ENCODE measurements at places on chromosomes 6 and 20.

DNA sequence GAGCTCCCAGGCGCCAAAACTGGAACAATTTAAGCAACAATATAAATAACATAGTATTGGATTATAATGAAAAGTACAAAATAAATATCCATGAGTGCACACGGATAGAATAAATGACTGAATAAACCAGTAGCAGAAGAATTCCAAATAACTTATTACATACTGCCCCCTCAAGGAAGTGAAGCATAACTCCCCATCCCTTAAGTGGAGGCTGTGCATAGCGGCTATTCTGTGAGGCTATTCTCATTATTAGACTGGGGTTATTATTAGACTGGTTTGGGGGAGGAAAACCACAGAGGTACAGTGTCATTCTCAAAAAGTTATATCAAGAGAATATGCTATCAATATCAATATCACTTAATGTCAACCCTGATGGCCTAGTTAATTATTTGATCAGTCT is 94.4 kb upstream of the SIRPA start:
- no peak for DNase-seq

GRCh38 chr20:50335105-50335504 is 144.5 kb downstream of the CEBPB start:
- DNase-seq, result peak; percentile 87

- no peak for DNase-seq
Measured at GRCh38 chr6:111992851-111993250, 61.1 kb upstream of the CCN6 start.

DNA sequence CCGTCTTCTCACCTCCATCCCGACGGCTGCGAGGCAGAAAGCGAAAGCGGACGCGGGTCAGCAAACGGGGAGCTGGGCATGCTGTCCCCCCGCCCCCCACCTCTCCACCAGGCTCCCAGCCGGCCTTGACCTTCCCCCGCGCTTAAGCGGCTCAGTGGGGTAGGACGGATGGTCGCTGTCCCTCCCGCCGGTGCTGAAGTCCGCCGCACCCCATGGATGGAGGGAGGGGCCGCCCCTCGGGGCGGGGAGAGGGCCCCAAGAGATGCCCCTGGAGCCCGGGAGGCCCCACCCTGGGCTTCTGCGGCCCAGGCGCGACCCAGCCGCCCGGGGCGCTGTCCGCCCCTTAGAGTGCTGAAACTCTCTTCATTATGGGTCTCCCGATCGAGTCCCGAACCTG is at the start of gene KCNB1:
Gene KCNB1, minus strand, starts transcription at position 48 of the 397 bp plus-strand sequence. CDS start 188 bp downstream, outside the sequence.
- DNase-seq, result no peak

DNA sequence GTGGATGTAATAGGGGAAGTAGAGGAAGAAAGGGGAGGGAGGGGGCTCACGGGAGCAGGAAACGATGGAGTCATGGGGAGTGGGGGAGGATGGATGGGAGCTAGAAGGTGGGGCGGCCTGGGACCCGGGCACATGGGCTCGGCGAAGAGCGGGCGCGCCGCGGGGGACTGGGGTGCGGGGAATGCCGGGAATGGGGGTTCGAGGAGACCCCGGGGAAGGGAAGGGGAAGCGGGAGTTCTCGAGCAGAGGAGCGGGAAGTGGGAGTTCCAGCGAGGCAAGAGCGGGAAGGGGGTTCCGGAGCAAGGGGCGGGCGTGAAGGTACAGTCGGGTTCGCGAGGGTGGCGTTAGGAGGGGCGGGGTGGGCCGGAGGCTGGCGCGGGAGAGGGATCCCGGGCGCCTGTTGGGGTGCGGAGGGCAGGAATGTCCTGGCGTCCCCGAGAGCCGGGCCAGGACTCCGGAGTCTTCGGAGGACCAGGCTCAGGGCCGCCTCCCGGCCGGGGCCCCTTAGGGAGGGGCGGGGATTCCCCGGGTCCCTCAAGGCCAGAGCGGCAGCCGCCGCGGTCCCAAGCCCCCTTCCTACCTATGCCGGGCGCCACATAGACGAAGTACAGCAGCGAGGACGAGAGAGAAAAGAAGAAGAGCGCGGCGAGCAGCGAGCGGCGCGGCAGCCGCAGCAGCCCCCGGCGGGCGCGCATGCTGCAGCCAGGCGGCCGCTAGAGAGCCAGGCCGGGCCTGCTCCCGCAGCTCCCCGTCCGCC is 504 bp downstream of the B4GALT5 start:
- no peak for DNase-seq

- no peak for DNase-seq
Measured at GRCh38 chr6:40778196-40778595, 191.0 kb upstream of the LRFN2 start.

- peak; percentile 63 for DNase-seq
Measured at GRCh38 chr20:15487030-15487429, 1086.2 kb downstream of the KIF16B start.

- no peak for DNase-seq
Measured at GRCh38 chr6:166438211-166438861, 55.6 kb upstream of the MPC1 start.

DNA sequence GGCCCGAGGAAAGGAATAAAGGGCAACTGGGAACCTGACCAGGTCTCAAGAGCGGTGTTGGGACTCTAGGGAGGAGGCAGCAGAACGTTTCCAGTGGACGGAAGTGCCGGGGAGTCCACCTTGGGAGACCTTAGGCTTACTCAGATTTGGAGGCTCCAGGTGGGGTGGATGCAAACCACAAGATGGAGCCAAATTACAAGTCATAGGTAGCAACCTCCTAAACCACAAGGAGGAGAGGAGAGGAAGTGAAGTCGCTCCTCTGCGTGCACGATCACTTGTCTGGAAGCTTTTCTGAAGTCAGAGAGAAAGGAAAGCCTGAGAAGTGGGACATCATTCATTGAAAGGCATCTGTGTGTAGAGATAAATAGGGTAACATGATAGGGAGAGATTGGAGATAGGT is 9.3 kb downstream of the HLA-DOA start:
- DNase-seq, result no peak

- DNase-seq, result no peak
Measured at GRCh38 chr6:3804964-3805363, 44.2 kb upstream of the FAM50B start.

GRCh38 chr6:148528292-148528691 is 185.7 kb downstream of the SASH1 start:
- no peak for DNase-seq

GRCh38 chr6:165970001-165970400 is 197.7 kb downstream of the TBXT start:
- no peak for DNase-seq

- DNase-seq, result no peak
Measured at GRCh38 chr6:31879901-31880300, 1.1 kb upstream of the SLC44A4 start.

DNA sequence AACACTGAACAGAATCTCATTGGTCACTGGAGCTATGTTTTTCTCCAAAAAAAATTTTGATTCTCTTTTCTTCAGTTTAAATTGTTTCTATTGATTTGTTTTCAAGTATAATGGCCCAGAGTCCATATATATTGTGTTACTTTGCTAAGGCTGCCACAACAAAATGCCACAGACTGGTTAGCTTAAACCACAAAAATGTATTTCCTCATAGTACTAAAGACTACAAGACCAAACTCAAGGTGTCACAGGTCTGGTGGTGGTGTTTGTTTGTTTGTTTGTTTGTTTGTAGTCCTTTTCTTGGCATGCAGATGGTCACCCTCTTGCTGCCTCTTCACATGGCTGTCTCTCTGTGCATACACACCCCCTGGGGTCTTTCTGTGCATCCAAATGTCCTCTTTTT is 34.0 kb downstream of the BMP5 start:
- peak; percentile 51 for DNase-seq

DNA sequence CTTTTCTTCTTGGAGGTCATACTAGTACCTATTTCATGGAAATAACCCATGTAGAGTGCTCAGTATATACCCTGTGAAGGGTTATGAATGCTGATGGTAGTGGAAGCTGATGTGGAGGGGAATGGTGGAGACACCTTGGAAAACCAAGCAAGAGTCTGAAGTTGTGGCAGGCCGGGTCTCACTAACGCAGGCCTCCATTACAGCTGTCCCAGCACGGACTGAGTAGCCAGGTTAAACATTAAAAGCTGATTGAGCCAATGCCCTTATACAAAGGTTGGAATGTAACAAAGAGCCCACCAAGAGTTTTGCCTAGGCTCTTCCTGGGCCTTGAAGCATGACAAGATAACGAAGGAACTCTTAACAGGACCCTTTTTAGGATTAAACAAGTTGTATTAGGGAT is 2.1 kb upstream of the PCMTD2 start:
- DNase-seq, result no peak

GRCh38 chr20:44856856-44857448 is 28.6 kb upstream of the YWHAB start:
- no peak for DNase-seq

DNA sequence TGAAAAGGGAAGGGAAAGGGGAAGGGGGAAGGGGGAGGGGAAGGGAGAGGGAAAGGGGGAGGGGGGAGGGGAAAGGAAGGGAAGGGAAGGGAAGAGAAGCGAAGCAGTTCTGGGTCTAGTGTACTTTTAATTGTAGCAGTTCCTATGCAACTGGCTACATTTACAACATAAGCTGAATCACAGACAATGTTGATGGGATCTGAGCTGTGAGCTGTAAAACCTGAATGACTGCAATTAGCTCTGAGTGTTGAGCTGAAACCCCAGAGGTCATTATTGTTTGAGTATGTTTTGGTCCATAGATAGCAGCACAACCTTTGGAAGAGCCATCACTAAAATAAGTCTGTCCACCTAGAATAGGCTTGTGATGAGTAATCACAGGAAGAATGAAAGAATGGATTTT is 7.2 kb upstream of the ABHD12 start:
- no peak for DNase-seq

DNA sequence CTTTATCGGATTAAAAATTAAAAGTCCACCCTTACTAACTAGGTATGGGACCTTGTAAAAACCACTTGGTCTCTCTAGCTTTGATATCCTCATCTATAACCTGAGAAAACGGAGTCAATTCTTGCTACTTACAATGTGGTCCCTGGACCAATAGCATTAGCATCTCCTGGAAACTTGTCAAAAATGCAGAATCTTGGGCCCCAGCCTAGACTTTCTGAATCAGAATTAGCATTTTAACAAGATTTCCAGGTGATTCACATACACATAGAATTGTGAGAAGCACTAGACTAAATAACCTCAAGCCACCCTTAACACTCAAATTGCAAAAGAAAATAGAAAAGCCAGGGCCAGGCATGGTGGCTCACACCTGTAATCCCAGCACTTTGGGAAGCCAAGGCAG is 96.6 kb downstream of the RNGTT start:
- DNase-seq, result no peak

DNA sequence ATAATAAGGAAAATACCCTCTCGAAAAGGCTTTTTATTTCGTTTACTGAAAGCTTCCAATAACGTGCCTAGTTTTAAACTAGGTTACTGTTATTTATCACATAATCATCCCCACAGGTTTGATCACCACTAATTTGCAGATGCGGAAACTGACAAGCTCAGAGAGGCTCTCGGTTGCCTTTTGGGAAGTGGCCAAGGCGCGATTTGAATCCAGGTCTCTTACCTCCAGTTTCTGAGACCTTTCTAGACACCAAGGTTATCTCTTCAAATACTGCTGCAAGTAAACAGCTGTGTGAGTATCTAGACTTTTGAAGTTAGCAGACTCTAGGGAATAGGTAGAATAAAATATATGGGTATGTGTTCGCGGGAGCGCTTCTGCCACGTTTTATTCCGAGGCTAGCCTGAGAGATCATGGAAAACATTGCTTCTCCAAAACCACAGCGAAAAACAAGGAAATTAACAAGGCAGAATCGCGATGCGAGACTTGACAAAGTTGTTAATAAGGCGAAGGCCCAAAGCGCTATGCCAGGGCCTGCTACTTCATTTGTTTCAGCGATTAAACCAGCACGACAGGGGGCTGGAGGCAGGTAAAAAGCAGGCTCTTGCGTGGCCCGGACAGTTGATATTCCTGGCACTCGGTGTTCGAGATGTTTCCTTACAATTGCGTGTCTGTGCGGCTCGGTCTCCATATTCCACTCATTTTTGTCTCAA is 1.8 kb upstream of the JARID2 start:
- no peak for DNase-seq

- DNase-seq, result no peak
Measured at GRCh38 chr6:154995254-154996015, at the start of gene TIAM2. Gene TIAM2 (plus strand): TSS chr6:154995315. CDS start chr6:155129224, 133,909 bp downstream.

GRCh38 chr6:152130441-152130840 is 323.0 kb downstream of the ESR1 start:
- no peak for DNase-seq

GRCh38 chr6:144077871-144078270 is 17.5 kb downstream of the SF3B5 start:
- no peak for DNase-seq

GRCh38 chr6:109449795-109450673 is 5.5 kb downstream of the MICAL1 start:
- DNase-seq, result no peak

- no peak for DNase-seq
Measured at GRCh38 chr6:133407320-133408100, 166.4 kb downstream of the EYA4 start.

DNA sequence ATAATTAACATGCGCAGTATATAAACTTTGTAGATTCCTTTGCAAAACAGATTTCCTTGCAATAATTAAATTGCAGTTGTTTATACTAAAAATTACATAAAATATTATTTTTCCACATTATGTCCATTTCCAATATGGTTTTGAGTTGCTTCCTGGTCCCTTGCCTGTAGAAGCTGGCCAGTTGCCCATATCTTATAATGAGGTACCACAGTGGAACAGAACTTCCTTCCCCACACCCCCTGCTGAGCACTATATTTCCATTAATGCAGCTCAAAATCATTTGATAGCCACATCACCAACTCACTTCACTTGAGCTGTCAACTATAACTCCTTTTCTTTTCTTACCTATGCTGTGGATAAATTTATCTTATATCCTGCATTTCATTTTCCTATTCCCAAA is 194.6 kb downstream of the DST start:
- no peak for DNase-seq

- DNase-seq, result no peak
Measured at GRCh38 chr6:82702574-82702973, 339.0 kb downstream of the TPBG start.

DNA sequence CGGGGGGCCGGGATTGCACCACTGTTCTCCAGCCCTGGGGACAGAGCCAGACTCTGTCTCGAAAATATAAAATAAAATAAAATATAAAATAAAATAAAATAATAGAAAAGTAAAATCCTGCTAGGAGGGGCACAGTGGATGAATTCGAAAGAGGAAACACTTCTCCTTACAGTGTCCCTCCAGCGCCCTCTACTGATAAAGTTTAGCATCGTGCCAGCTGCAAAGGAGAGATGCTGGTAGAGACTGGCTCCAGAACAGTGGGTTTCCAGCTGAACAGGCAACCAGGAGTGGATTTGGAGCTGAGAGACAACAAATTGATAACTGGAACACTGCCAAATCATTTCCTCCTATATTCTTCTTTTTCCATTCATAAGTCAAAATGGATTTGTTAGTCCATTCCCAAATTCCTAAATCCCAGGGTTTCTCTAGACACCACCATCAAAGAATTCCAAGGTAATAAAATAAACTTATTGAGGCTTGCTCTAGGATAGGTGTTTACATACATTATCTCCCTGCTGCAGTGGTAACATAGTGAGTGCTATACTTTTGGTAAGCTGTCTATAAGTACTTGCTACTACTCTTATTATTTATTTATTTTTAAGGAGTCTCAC is 31.7 kb upstream of the TBPL1 start:
- peak; percentile 74 for DNase-seq

GRCh38 chr20:15859061-15859460 is 714.2 kb downstream of the KIF16B start:
- DNase-seq, result no peak

GRCh38 chr6:15969236-15969778 is 159.6 kb upstream of the MYLIP start:
- DNase-seq, result no peak

Measured in PC-9 (cell line).